ENCODE measurements at places on chromosomes 1 and 21.

DNA sequence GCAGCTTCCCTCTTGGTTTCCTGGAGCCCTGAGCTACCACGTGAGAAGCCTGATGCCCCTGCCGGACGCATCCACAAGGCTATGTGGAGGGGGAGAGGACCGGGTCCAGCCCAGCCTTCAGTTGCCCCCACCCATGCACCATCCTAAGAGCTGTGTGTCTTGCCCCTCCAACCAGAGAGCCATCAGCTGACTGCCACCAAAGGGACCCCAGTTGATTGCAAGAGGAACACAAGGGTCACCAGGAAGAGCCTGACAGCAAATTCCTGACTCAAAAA is 81.5 kb downstream of the GLIS1 start:
- H3K4me3 ChIP-seq, result no peak overlapping the region
- H3K36me3 ChIP-seq, result no peaks in the 10 kb centered on the region
- H3K27ac ChIP-seq, result no peak overlapping the region
- no peaks in the 10 kb centered on the region for H3K4me1 ChIP-seq

DNA sequence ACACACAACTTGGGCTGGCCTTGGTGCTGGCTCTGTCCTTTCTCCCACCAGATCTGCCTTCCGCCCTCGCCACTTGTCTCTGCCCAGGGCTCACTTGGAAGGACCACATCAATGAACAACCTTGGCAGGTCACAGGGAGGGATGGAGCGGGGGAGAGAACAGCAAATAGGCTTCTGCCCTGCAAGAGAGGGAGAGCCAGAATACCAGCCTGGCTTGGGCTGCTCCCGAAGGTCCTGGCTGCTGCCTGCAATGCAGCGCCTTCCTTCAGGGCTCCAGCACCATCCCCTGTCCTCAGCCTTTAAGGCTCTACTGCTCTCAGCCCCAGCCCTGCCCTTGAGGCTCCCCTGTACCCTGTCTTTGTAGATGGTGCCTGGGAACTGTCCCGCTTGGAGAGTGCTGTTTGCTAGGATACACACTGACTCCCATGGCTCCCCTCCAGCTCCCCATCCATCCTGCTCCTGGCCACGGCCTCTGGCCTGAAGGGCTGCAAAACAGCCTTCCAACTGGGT is 43.8 kb downstream of the HIVEP3 start:
- H3K36me3 ChIP-seq, result no peaks in the 10 kb centered on the region
- H3K4me1 ChIP-seq, result peaks cover 15% of the 10 kb centered on the region
- no peaks in the 10 kb centered on the region for H3K27me3 ChIP-seq
- H3K4me3 ChIP-seq, result no peak overlapping the region

- no peak overlapping the region for H3K4me3 ChIP-seq
- no peak for DNase-seq
- H3K27ac ChIP-seq, result no peak overlapping the region
- no peaks in the 10 kb centered on the region for H3K36me3 ChIP-seq
These were observed 321.6 kb downstream of the LMO4 start for GRCh38 chr1:87650306-87650705.

- no peak overlapping the region for H3K4me3 ChIP-seq
- no peaks in the 10 kb centered on the region for H3K27me3 ChIP-seq
- no peaks in the 10 kb centered on the region for H3K36me3 ChIP-seq
- H3K27ac ChIP-seq, result no peak overlapping the region
- H3K4me1 ChIP-seq, result 0 out of 2 replicates have a peak, but pooled peaks cover 2% of the 10 kb centered on the region
These were observed 921.5 kb downstream of the TTLL7 start for GRCh38 chr1:83077411-83077810.

DNA sequence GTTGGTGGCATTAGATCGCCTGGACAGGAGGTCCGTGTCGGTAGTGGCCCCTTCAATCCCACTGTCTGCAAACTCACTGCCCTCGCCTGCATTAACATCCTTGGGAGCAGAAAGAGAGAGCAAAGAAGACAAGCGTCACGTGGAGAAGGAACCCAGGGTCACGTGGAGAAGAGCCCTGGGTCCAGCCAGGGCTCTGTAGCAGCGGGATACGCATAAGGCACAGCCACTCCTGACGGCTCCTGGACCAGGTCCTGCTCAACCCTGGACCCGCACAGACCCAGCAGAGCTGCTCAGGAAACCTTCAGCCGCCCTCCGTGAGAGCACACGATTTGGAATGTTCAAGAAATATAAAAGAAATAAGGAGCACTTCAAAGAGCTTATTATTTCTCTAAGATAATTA is 92.0 kb downstream of the TIAM1 start:
- no peaks in the 10 kb centered on the region for H3K36me3 ChIP-seq
- H3K4me3 ChIP-seq, result no peak overlapping the region
- peaks cover 8% of the 10 kb centered on the region for H3K4me1 ChIP-seq
- DNase-seq, result no peak

GRCh38 chr1:151474745-151475144 is 15.5 kb upstream of the POGZ start:
- DNase-seq, result no peak
- H3K27ac ChIP-seq, result no peak overlapping the region
- no peaks in the 10 kb centered on the region for H3K27me3 ChIP-seq
- H3K4me3 ChIP-seq, result no peak overlapping the region

DNA sequence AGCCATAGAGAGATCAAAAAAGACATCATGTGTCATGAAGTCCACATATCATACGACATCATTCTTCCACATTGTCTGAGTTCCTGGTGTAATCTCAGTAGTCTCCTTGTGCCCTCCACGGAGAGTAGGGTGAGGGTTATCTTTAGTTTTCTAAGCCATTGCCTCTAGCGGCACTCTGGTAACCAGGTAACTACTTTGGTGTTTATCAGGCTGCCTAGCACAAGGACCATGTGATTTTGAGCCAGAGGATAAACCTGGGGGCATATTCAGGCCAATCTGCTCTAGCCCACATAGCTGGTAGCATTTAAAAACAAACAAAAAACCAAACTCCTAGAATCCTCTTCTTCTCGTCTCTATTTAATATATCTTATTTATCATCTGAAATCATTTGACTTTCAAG is 147.4 kb downstream of the GDAP2 start:
- H3K4me3 ChIP-seq, result no peak overlapping the region
- no peak for DNase-seq
- no peaks in the 10 kb centered on the region for H3K4me1 ChIP-seq
- H3K27ac ChIP-seq, result no peak overlapping the region
- H3K27me3 ChIP-seq, result no peaks in the 10 kb centered on the region

- no peak overlapping the region for H3K27ac ChIP-seq
- H3K27me3 ChIP-seq, result no peaks in the 10 kb centered on the region
- no peaks in the 10 kb centered on the region for H3K36me3 ChIP-seq
- H3K4me1 ChIP-seq, result no peaks in the 10 kb centered on the region
These were observed 411.6 kb downstream of the SMYD3 start for GRCh38 chr1:246095443-246095842.

DNA sequence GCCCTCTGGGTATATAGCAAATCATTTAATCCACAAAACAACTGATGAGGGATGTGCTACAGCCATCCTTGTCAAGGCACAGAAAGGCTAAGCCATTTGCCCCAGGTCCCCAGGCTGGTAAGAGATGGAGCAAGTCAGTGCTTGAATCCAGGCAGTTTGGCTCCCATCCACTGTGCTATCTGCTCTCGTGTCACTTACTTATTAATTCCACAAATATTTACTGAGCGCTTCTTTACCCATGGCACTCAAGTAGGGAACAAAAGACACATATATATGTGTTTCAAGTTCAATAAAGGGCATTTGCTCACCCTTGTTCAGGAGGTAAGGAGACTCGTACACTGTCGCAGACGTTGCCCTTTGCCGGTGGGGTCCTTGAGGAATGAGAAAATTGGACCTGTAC is 38.6 kb upstream of the MPZL1 start:
- H3K4me1 ChIP-seq, result peaks cover 6% of the 10 kb centered on the region
- no peak for DNase-seq
- H3K27me3 ChIP-seq, result no peaks in the 10 kb centered on the region
- no peak overlapping the region for H3K27ac ChIP-seq
- no peak overlapping the region for H3K4me3 ChIP-seq
- H3K36me3 ChIP-seq, result no peaks in the 10 kb centered on the region

DNA sequence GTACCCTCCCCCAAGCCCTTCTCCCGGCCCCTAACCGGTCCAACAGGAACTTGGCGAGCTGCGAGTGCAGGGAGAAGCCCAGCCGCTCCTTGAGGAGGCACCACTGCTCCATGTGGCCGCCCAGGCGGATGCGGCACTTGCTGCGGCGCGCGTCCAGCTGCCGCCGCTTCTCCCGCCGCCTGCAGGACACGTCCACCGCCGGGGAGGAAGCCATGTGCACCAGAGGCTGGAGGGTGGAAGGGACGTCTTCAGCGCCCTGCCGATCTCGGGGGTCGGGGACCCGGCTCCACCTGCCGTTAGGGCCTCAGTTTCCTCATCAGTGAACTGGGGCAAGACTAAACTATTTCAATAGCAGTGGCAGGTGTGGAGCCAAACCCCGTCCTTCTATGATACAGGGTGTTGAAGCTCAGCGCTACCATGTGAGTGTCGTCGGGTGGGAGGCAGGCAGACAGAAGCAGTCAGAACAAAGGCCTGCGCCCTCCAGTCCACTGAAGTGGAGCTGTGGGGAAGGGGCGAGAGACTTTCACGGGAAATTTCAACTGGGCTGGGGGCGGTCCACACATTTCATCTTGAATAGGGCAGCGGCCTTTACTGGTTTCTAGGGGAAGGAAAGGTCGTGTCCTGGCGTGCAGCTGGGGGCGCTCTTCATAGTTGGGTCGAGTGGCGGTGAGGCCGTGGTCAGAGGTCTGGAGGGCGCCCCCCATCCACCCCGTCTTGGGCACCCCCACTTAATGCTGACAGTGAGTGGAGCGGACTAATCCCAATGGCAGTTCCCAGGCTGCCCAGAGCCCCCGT is 592 bp downstream of the ZNF692 start:
- peak overlapping the region; percentile 75 for H3K27ac ChIP-seq
- no peaks in the 10 kb centered on the region for H3K27me3 ChIP-seq
- peak overlapping the region; percentile 82 for H3K4me3 ChIP-seq
- peak; percentile 39 for DNase-seq
- peaks cover 21% of the 10 kb centered on the region for H3K36me3 ChIP-seq

GRCh38 chr1:170321113-170321512 is 175.4 kb downstream of the NTMT2 start:
- no peak overlapping the region for H3K4me3 ChIP-seq
- H3K36me3 ChIP-seq, result no peaks in the 10 kb centered on the region
- no peaks in the 10 kb centered on the region for H3K4me1 ChIP-seq
- no peak for DNase-seq
- no peak overlapping the region for H3K27ac ChIP-seq

DNA sequence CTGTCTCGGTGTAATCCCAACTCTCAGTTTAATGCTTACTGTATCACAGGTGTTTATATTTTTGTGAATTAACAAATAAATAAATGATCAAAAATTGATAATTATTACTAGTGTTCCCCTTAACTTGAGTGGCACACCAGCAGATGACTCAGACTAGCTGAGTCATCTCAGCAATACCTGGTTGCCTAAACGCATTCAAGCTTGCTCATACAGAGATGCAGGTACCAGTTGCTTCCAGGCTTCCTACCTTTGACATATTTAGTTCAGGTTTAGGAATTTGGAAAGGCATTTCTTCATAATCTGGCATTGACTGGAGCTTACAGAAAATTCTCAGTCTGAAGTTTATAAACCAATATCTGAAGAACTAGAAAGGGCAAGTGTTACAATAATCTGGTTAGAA is 78.9 kb upstream of the LMO4 start:
- no peaks in the 10 kb centered on the region for H3K27me3 ChIP-seq
- no peak overlapping the region for H3K4me3 ChIP-seq
- H3K27ac ChIP-seq, result no peak overlapping the region
- no peak for DNase-seq
- H3K36me3 ChIP-seq, result no peaks in the 10 kb centered on the region

- no peaks in the 10 kb centered on the region for H3K27me3 ChIP-seq
- no peak overlapping the region for H3K4me3 ChIP-seq
- H3K36me3 ChIP-seq, result no peaks in the 10 kb centered on the region
- DNase-seq, result no peak
- H3K27ac ChIP-seq, result no peak overlapping the region
- no peaks in the 10 kb centered on the region for H3K4me1 ChIP-seq
These were observed 93.1 kb downstream of the RGL1 start for GRCh38 chr1:183898001-183898396.

DNA sequence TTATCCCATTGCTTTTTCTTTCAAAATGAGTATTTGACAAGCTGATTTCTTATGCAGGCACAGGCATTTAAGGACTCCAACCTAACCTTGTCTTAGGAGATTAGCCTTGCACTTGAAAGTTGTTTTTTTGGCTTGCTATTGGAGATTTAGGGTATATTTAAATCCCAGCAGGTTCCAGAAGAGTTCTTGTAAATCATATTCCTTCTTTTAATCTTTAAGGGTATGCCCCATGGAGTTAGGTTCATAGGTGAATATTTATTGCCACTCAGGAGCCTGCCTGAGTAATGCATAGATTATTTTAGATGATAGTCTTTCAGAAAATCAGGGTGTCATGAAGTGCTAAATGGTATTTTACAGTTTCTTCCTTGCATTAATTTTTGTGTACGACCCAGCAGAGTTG is 146.5 kb downstream of the PATJ start:
- peaks cover 12% of the 10 kb centered on the region for H3K36me3 ChIP-seq
- peaks cover 1% of the 10 kb centered on the region for H3K27me3 ChIP-seq
- no peaks in the 10 kb centered on the region for H3K4me1 ChIP-seq
- no peak for DNase-seq
- no peak overlapping the region for H3K4me3 ChIP-seq
- H3K27ac ChIP-seq, result no peak overlapping the region

DNA sequence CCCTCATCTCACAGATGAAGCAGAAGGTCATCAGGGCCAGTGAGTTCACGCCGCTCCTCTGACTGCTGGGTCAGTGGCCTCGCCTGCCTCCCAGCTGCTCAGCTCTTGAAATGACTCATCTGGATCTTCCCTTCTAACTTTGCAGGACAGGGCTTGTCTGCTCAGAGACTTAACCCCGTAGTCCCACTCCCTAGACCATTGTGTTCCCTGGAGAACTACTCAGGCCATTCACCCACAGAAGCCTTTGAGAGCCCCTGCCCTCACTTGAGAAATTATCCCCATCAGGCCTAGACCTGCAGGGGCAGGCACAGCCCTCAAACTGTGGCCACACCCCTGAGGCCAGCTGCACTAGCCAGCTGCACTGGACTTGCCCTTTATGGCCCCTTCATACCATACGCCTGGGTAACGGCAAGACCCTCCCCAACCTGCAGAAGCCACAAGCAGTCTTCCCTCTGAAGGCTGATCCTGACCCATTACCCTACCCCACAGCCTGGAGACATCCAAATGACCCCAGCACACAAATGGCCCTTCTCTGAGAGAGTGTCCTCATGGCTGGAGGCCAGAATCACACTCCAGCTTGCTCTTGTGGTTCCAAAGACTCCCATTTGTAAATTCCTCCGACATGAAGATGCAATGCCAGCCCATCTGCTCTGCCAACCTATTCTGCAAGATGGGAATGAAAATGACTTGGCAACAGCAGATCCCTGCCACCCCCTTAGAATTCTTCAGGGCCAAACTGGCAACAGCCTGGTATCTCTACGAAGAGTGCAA is 33.2 kb downstream of the RCSD1 start:
- no peaks in the 10 kb centered on the region for H3K4me1 ChIP-seq
- no peaks in the 10 kb centered on the region for H3K27me3 ChIP-seq
- H3K27ac ChIP-seq, result no peak overlapping the region
- no peak overlapping the region for H3K4me3 ChIP-seq
- no peak for DNase-seq
- H3K36me3 ChIP-seq, result no peaks in the 10 kb centered on the region

DNA sequence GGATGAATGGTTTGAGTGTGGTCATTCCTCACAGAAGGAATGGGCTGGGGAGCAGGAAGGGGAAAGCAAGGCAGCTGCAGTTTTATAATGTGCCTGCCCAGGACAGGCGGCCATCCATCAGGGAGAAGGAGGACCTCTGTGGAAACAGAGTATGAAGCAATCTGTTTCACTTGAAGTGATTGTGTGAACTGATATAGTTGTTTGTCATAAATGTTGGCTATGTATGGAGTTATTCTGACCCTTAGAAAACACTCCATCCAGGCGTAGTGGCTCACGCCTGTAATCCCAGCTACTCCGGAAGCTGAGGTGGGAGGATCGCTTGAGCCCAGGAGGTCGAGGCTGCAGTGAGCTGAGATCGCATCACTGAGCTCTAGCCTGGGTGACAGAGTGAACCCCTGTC is 46.5 kb downstream of the NENF start:
- no peak overlapping the region for H3K27ac ChIP-seq
- H3K4me1 ChIP-seq, result no peaks in the 10 kb centered on the region
- no peak overlapping the region for H3K4me3 ChIP-seq
- no peak for DNase-seq
